Vagina (tissue), 2 donors: ENCODE measurements at places on chromosomes 2 and 18. TPM values are rescaled to one million over a fixed set of nuclear protein-coding genes. Genes with fewer than 3 reads are reported as not detected.

GRCh38 chr2:71422786-71423185 lies 30.6 kb upstream of the DYSF start:
- no peak for DNase-seq

- no peak for DNase-seq
Observed at GRCh38 chr2:72292433-72292832, 144.8 kb upstream of the CYP26B1 start.

- DNase-seq, result no peak
Observed at GRCh38 chr18:65983750-65984149, 232.9 kb downstream of the CDH7 start.

- no peak for DNase-seq
Observed at GRCh38 chr2:65164426-65164891, 34.6 kb upstream of the RAB1A start.

- no peak for DNase-seq
Observed at GRCh38 chr2:235983016-235983415, 185.2 kb downstream of the GBX2 start.

GRCh38 chr2:11870584-11870983 lies 124.2 kb downstream of the LPIN1 start:
- DNase-seq, result peak; percentile 65

DNA sequence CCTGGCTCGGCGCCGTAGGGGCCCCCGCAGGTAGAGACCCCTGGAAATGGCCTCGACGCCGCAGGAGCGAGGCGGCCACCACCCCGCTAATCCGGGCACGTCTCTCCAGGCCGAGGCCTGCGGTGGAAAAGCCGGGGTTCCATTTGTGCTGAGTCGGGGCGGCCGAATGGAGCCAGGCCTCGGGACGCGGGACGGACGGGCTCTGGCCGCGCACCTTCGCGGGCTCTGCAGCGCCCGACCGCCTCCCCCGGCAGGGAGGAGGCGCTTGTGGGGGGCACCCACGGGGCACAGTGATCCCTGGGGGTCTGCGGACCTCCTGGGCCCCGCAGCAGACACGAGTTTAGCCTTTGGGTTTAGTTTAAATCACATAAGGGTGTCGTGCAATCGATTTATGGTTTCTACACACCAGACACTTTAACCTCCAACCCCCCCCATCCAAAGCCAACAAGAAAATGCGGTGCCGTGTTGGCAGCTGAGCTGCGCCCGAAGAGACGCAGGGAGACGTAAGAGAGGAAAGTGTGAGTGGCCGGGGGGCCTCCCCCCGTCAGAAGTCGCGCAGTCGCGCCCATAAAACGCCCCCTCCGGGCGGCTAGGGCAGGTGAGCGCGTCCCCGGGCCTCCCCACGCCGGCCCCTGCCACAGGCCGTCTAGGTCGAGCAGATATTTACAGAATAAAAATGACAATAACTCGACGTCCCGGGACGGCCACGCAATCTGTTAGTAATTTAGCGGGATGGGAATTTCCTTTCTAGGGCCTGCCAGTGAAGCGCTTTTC lies 1.0 kb upstream of the NFATC1 start:
- no peak for DNase-seq

- DNase-seq, result no peak
Observed at GRCh38 chr2:108267101-108267500, 21.6 kb upstream of the SULT1C2 start.

DNA sequence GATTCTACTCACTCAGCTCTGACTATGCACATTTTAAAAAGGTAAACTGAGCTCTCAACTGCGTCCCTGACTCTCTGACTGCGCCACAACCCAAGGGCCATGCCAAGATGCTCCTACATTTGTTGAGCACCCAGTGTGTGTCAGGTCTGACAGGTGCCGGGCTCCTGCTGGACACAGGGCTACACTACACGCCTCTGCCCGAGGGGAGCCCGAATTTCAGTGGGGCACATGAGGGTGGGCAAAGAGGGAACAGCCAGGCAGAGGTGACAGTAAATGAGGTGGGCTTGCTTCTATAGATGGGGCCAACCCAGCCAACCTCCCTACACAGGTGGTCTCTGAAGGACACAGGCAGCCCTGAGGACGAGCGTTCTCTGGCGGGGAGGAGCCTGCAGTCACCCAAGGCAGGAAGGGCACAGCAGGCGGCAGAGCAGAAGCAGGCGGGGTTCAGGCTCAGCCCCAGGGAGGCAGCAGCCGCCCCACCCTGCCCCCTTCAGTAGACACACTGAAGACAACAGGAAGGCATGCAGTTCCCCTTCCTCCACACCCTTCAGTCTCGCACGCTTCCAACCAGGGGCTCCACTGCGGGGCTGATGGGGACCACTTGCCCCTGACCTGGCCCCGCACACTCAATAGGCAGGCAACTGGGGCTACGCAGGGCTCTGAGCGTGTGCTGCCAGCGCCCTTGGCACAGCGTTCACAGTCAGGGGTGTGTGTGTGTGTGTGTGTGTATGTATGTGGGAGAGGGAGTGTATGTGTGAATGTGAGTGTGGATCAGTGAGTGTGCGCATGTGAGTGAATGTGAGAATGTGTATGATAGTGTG lies 98.4 kb downstream of the UXS1 start:
- peak; percentile 58 for DNase-seq

GRCh38 chr2:177921726-177922125 lies 150.9 kb downstream of the PDE11A start:
- no peak for DNase-seq

DNA sequence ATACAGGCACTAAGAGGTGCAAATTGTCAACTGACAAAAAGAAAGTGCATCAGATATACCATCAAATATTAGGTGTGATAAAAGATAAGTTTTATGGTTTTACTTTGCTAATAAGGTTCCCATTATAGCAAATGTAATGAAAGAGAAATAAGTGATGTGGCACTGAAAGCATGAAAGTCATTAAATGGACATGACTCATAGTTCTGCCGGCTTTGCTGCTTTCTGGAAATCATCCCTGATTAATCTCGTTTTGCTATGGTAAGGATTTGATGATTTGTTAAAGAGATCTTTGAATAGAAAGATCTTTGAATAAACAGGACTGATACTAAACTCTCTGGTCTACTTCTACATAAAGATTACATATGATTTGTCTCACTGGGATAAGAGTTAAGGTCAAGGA lies 72.7 kb downstream of the CLIP4 start:
- DNase-seq, result no peak

GRCh38 chr2:202100176-202100575 lies 27.1 kb downstream of the KIAA2012 start:
- DNase-seq, result no peak

- DNase-seq, result no peak
Observed at GRCh38 chr2:9753665-9754531, 89.4 kb upstream of the TAF1B start.

- no peak for DNase-seq
Observed at GRCh38 chr18:72697706-72698105, 153.6 kb upstream of the CBLN2 start.

DNA sequence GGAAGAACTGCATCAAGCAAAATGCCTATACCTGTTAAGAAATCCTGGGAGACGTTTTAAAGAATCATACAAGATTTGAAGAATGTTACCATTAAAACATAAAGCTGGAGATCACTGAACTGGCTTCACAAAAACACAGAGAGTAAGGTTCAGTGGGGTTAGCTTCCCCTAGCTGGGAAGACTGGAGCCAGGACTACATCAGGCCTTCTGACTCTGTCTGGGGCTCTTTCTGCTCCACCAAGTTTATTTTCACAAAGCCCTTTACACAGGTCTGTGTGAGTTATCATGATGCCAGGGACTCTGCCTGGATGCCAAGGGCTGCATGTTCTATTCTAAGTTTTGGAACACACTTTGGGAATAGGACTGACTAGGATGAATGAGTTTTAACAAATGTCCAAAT lies 47.3 kb upstream of the DNER start:
- no peak for DNase-seq

DNA sequence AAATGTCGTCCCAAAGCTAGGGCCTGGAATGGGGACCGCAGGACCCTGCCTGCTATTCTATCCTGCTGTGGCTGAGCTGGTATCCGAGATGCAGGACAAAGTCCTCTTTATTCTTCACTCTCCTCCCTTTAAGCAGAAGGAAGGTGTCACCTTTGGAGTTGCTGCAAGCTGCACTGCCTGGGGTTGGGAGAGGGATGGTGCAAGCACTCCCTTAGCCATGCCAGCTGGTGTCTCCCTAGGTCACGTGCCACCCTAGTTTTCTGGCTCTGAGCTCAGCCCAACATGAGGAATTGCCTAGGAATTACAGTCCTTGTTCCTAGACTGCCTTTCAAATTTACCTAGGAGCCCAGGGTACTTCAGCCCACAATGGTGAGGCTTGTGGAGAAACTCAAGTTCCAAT lies 21.4 kb upstream of the FAM228A start:
- DNase-seq, result no peak

DNA sequence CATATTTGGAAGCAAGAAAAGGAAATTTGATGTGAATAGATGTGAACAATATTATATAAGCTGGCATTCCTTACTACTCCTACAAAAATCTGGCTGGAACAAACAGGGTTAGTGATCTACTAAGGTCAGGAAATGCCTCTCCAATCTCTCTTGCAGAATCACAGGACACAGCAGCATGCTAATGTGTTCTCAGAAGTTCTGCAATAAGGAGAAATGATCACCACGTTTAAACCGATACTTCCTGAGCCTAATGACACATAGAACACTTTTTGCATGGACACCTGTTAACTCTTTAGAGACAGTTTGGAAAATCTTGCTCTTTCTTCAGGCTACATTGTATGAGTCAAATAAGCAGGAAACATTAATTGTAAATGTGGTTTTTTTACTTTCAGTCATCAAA lies 89.6 kb upstream of the MAP3K20 start:
- no peak for DNase-seq

DNA sequence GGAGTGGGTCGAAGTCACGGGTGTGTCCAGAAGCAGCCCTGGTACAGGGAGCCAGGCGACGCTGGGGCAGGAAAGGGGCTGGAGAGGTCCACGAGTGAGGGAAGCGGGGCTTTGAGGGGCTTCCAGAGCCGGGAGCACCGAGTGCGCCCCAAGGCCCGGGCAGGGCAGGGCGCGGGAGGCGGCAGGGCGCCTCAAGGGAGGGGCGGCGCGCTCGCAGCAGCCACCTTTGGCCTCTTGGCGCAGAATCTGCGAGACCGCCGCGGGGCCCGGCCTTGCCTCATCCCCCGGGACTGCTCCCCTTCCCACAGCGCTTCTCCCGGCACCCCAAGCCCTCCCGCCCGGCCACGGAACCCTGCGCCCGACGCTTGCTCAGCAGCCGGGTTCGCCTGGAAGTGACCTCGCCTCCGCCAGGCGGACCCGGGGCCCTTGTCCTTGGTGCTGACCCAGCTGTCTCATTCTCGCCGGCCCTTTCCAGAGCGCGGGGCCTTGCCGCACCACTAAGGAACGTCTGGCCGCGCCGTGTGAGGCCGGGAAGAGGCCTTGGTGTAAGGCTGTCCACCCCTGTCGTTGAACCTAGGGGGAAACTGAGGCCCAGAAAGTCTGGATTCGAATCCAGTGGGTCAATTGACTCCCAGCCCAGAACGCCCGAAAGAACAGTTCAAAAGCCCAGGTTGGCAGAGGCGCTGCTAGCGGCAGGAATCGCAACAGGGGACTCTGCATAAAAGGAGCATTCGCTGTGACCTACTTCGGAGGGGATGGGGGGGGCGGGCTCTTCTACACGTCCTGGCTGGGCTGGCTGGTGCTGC lies 584 bp upstream of the DNER start:
- DNase-seq, result no peak

- no peak for DNase-seq
Observed at GRCh38 chr18:44216169-44216568, 464.5 kb upstream of the SETBP1 start.

DNA sequence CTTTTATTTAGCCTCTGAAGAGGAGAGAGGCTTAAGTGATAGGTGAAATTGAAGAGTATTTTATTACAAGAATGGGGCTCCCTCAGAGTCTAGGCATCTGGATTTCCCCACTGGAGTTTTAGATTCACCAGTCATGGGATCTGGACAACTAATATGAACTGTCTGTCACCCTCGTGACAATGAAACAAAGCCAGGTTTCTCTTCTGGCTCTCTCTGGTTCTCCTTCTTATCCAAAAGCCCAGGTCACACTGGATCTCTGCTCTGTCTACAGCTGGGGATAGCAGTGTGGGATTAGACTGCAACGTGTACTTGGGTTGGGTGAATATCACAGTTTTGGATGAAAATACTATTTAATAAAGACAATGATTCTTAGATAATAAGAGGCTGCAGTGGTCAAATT lies 31.2 kb downstream of the LHCGR start:
- DNase-seq, result no peak

DNA sequence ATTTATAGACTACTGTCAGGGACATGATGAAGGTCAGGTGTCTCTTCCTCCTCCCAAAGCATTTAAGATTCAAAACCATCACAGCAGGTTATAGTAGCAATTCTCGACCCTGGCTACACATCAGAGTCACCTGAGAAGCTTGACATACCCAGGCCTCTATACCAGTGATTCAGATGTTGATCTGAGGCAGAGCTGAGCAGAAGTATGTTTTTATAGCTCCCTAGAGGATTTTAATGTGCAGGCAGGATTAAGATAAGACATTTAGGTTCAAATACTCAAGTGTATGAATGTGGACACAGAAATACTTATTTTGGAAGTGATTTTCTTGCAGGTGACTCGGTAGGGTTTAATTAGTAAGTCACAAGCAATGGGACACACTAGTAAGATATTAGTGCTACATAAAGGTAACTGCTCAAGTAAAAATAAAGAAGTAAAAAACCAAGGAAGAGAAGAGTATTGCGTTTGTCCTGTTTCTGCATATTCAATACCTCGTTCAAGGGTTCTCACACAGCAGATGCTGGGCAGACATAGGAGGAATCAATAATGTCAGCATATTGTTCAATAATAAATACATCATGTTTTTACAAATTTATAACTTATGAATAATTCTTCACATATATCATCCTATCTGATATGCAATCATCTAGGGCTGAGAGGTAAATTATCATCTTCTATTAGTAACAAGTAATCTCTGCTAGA lies 7.0 kb downstream of the GCFC2 start:
- no peak for DNase-seq

DNA sequence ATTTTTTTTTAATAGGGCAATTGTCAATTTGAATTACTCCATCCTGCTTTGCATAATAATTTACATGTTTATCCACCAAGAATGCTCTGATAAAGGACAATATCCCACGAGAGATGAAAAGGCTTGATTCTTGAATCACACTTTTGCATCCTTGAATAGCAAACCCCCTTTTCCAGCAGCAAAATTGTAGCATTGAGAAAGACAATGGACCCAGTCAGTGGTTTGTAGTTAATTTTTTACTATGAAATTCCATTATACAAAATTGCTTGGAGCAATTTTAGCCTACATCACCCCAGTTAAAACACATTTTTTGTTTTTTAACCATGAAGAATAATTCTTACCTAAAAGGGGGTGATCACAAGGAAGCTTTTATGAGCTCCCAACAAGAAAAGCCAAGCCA lies 255.1 kb downstream of the RND3 start:
- no peak for DNase-seq

The SAG gene
- not detected for total RNA-seq

The CD8B2 gene
- 0.74 TPM for total RNA-seq

The IL1B gene
- 2.5 TPM for total RNA-seq

The CHRNG gene
- not detected for total RNA-seq

The ZCCHC2 gene
- total RNA-seq, result 30.4 TPM

The COLEC12 gene
- total RNA-seq, result 18.9 TPM

The CYP27C1 gene
- total RNA-seq, result 3.2 TPM

The CHRND gene
- total RNA-seq, result not detected

The CRYBA2 gene
- not detected for total RNA-seq

The AQP12A gene
- total RNA-seq, result not detected

The SETBP1 gene
- total RNA-seq, result 38.1 TPM
